ENCODE measurements at places on chromosomes 1 and 21.

GRCh38 chr1:102572637-102573036 is 535.7 kb downstream of the COL11A1 start:
- no peak for DNase-seq

DNA sequence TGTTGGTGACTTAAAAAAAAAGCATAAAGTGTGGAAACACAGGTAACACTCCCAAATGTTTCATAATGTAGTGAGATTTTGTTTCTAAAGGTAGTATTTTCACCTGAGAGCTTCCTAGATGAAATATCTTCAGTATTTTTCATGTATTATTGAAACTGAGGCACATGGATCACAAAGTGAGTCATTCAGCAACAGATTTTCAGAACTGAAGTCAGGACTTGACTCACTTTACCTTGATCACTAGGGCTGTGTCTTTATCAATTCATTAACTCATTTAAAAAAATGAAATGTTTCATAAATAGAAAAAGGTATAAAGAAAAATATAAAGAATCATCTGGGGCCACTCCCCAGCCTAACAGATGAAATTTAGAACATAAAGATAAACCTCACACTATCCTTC is 66.5 kb upstream of the RCC1 start:
- DNase-seq: no peak

DNA sequence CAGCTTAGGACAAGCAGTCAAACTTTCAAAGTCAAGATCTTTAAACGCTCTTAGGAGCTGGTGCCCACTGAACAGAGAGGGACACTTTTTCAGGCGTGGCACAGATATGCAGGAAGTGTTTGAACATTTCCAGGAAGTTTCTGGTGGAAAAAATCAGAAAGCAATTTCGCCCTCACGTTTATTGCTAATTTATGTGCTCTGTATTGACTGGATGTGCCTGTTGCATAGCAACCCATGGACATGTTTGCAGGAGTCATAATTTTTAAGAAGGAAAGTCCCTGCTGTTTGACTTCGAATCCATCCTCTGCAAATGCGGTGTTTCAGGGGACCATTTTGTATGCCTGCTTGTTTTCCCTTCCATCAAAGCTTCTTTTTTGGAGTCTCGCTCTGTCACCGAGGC is 239.9 kb upstream of the IRF2BP2 start:
- DNase-seq: no peak

DNA sequence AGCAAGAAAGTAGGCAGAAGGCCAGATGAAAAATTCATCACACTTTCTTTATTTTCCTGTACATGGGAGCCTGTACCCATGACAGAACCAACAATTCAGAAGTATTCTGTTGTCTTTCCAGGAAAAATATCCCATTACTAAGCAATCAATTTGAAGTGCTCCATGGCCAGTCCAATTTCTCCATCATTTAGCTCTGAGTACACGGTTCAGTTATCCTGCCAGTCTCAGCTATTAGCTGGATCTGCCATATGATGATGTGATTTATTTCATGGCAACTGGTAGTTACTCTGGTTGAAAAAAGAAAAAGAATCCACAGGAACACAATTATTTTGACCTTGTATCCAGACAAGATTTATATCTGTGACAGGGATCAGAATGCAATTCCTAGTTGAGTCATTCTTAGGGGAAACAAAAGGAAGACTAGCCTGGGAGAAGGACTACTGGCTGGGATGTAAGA is 70.6 kb upstream of the GORAB start:
- no peak for DNase-seq

DNA sequence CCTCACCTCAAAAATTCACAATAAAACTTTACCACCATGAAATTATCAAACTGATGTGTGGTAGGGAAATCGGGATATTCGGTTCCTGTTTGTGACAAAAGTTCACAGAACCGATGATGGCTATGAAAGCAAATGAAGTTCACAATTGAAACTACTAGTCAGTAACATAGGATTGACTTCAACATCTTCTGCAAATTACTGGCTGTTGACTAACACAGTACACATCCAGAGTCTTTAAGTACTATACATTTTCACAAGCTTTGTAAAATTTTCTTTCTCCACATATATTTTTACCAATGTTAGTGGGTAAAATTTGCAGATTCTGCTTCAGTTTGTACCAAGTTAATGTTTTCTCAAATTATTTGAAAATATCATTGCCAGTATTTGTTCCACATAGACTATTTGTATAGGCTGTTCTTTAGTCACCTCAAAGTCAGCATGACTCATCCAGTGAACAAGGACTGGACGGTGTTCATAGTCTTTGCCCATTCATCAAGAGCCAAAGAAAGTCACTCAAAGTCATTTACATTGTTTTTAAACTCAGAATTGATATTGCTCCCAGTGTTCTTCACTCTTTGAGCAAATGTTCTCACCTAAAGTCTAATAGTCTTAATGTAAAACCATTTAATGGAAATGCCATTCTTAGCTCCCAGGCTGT is 213.4 kb downstream of the USP25 start:
- DNase-seq: no peak

DNA sequence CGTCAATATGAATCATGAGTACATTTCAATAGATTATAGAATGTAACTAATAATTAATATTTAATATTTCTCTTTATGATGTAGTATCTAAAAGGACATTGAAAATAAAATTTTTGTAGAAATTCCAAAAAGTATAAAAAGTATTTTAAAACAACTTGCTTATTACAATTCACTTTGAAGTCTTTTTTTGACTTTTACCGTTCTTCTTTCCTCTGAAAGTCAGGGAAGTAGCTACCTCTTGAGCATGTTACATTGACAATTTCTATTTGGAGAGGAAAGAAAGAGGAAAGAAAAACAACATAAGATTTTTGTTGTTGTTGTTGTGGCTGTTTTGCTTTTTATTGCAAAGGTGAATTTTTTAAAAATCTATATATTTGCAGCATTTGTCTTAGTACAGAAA is 1.3 kb downstream of the PTPRC start:
- DNase-seq: no peak

GRCh38 chr1:245116751-245117150 is 38.0 kb upstream of the KIF26B start:
- DNase-seq: no peak

DNA sequence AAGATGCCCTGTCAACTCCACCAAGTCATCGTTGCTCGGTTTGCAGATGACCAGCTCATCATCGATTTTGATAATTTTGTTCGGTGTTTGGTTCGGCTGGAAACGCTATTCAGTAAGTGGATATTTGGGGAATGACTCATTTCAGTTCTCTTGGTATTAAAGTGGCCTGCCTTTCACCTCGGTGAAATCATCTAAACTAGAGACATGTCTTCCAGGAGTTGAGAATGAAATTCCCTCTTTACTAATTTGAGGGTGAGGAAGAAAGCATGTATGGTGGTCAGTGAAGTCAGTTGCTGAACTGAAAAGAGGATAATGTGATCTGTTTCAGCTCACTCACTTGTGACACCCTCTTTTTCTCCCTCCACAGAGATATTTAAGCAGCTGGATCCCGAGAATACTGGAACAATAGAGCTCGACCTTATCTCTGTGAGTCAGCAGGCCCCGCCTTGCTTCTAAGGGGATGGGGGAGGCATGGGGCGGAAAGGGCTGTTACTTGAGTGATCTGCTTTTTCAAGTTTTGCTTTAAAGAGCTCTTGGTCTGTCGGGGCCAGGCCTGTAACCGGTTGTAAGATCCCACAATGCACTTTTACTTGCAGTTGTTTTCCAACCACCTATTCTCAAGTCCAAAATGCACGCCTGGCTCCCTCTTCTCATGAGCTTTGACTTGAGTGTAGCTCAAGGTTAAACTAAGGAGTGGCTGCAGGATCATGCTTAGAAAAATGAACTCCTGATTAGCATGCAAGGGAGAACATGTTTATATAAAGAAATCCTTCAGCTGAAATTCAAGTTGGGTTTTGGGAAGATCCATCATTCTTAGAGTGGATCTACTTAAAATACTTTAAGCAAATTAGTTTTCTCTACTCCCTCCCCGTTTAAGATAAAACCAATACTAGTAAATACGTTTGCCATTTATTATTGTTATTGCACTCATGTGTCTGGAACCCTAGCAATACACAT is 59.8 kb downstream of the CAPN2 start:
- no peak for DNase-seq

GRCh38 chr1:203175237-203175826 is at the start of gene MYBPH:
MYBPH (minus strand) TSS chr1:203175826; CDS start chr1:203175755, 71 bp downstream.
- DNase-seq: no peak

DNA sequence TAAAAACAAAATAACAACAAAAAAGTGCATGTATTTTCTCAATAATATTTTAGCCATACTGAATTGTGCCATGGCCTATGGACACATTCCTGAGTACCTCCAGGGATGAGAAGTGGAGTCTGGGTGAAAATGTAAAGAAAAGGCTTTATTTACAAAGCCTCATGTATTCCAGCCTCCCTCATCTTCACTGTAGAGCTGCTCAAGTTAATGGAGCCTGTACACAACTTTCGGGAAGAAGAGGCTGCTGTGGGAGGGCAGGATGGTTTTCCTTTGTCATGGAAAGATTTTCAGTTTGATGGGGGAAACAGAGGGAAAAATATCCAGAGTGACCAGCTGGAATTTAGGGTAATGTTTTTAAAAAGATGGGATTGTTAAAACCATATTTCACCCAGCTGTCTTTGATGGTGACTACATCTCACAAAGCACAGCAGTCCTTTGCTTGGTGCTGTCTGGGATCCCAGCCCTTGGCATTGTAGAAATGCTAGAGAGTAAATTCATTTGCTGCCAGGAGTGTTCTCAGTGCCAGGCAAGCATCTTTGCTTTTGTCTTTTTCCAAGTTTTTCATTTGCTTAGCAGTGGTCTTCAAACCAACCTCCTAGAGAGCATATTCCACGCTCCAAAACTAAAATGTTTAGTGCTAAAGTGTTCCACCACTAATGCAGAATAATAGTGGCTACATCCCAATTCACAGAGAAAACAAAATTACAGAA is 54.9 kb downstream of the DPT start:
- no peak for DNase-seq

GRCh38 chr21:45010096-45010495 is 64.3 kb upstream of the ADARB1 start:
- no peak for DNase-seq

DNA sequence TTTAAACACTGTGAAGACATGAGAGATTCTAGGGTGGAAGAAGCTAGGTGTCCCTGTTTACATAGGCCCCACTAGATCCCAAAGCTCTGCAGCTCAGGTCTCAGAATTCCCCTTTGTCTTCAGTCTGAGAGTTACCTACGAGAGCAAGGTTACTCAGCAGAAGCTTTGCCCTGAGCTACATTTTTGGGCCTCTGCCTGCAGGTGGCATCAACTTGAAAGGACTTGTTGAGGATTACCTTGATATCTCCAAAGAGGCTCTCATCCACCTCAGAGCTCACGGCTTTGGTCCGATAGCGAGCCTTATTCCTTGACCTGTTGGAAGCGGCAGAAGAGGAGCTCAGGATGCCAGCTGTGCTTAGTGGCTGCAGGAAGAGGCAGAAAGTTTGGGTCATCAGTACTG is 7.0 kb downstream of the CFAP45 start:
- no peak for DNase-seq

DNA sequence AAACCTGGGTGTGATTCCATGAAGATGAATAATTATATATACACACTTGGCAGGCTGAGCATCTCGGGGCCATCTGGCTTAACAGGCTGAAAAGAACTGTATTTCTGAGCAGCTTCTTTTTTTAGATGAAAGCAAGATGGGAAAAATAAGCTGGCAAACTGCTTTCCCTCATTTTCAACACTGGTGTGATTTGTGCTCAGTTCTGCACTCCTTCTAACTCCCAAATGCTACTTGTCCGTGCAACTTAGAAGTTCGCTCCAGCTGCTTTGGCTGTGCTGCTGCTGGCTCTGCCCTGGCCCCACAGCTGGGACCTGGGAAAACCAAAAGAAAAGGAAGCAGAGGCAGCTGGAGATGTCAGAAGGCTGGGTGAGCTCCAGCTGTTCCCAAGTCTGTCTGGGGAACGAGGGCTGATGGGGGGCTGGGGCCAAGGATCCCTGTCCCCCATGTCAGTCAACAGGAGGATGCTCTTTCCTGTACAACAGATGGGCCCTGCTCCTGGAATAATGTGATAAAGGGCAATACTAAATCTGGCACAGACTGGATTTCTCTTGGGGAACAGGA is 44.9 kb downstream of the PAFAH2 start:
- no peak for DNase-seq
